CD4-positive, alpha-beta memory T cell (primary cell): ENCODE measurements at places on chromosomes 5 and 9. TPM values are rescaled to one million over a fixed set of nuclear protein-coding genes. Genes with fewer than 3 reads are reported as not detected.

The HMCN2 gene
- not detected for total RNA-seq

The FOXD4 gene
- total RNA-seq, result 0.30 TPM

The ZNF366 gene
- 0.29 TPM for total RNA-seq

The PDCD1LG2 gene
- total RNA-seq, result 0.90 TPM

The DOCK8 gene
- 307 TPM for total RNA-seq

DNA sequence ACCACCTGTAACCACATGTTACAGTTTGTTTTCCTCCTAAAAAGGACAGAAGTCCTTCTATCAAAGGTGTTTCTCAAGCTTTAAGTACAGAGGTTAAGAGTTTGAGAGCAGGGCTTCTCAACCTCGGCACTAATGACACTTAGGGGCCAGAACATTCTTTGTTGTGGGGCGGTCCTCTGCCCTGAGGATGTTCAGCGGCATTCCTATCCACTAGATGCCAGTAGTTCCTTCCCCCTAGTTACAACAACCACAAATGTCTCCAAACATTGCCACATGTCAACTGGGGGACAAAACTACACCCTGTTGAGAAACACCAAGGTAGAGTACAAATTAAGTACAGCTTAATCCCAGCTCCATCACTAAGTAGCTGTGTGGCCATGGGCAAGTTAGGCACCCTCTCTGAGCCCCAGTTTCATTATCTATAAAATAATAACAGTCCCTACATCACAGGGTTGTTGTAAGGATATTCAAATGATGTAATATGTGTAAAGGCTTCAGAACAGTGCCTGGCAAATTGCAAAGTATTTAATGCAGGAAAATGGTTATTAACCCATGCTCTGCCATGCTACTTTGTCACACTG lies 44.6 kb downstream of the PIP5K1B start:
- no peak for DNase-seq

- DNase-seq, result no peak
Measured at GRCh38 chr5:142819825-142820224, 49.6 kb downstream of the ARHGAP26 start.

GRCh38 chr9:92723299-92723625 lies 41.4 kb downstream of the BICD2 start:
- DNase-seq, result no peak

DNA sequence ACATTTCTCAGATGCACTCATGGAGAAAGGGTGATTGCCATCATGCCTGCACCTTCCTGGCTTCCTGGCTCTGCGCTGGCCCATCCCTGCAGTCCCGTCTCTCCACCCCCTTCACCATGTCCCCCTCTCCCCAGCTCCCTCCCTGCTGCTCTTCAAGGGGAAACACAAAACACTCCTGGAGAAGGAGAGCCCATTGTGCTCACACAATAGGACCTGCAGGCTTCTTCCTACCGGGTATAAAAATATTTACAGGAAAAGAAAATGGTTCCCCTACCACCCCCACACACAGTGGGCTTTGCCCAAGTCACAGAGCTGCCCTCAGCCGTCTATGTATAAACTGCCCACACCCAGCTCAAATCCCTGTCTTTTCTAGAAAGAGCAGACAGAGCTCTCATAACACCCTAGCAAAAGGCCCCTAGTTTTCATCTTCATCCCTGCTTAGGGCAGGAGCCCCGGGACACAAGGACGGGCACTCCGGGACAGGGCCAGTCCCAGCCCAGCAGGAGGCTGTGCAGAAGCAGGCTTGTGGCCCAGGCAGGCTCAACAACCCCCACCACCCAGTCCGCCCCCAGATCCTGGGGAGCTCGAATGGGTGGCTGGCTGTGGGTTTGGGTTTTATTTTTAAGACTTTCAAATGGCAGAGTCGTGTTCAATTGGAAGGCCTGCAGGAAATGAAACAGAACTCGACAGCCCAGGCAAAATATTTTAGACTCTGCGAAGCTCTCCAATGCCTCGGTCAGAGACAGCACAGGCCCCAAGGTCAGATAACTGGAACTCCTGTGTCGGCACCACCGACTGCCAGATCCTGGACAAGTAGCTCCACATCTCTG lies 77.3 kb downstream of the LRSAM1 start:
- no peak for DNase-seq

DNA sequence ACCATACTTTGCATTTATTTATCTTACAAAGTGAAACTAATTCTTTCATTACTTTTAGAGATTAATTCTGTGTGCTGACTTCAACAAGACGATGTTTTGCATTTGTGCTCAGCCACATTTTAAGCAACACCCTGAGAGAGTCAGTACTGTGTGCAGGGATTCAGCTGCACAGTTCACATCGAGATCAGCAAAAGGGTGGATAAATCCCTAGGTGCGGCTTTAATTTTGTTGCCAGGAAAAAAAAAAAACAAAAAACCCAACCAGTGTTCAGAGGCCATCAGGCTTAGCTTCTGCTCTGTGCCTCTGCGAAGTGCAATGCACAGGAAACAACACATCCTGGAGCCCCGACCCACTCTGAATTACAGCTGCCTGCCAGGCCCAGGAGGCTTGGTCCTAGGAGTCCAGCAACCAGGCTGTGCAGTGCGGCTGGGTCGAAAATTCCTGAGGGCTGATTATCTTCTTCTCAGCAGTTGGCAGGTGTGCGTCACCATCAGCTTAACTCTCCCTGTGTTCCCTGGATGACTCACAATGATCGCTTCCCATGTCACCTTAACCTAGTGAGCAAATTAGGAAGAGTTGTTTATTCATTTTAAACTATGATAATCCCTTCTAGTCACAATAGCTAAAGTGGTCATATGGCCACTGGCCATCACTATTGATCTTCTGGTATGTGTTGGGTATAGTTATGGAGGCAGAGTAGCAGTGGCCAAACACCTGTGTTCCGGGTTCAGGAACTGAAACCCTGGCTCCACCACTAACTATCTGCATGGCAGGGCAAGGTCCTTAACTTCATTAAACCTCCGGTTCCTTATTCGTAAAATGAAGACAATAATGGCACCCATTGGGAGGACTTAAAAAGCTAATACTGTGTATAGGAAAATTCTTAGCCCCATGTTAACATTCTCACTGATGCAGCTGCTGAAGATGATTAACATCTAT lies 31.2 kb upstream of the NDUFB6 start:
- no peak for DNase-seq

DNA sequence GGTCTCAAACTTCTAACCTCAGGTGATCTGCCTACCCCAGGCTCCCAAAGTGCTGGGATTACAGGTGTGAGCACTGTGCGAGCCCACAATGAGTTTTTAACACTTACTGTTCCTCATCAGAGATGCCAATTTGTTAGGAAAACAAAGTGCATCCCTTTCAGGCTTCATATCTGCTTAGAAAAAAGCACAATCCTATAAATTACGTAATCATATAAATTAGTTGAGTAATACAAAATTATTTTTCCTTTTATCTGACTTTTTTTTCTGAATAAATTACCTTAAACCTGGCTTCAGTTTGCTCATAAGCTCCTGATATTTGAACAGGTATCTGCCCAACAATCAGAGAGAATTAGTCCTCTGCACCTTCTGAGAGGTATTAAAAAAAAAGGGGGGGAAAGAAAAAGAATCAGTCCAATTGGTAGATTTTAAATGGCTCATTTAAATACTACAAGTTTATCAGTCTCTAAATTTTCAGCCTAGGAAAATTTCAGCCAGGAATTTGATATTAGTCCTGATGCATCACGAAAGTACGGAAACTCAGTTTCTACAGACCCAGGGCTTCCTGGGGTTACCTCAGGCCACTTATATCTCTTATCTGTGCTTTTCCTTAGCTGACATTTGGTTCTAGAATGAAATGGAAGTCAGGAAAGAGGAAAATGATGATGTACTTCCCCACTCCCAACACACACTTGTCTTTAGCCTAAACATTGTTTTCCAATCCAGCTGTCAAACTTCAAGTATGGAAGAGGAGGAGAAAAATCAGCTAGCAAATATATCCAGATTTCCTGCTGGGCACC lies 26.8 kb downstream of the ITGA1 start:
- DNase-seq, result no peak

GRCh38 chr5:81754621-81755020 lies 3.7 kb upstream of the SSBP2 start:
- DNase-seq, result no peak

DNA sequence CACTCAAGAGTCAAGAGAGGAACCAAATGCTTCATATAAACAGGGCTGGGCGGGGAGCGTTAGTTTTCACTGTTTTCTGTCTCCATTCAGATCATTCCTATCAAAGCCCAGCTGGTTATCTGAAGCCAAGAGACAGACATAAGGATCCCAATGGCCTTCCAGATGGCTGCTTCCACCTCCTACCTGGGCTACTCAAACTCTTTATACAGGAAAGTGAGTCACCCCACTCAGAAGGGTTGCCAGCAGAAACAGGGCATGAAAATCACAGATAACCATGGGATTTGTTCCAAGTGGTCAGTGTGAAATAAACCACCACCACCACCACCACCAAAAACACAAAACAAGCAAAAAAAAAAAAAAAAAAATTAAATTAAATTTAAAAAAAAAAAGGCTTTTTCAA lies 5.5 kb downstream of the PRSS3 start:
- DNase-seq, result no peak

DNA sequence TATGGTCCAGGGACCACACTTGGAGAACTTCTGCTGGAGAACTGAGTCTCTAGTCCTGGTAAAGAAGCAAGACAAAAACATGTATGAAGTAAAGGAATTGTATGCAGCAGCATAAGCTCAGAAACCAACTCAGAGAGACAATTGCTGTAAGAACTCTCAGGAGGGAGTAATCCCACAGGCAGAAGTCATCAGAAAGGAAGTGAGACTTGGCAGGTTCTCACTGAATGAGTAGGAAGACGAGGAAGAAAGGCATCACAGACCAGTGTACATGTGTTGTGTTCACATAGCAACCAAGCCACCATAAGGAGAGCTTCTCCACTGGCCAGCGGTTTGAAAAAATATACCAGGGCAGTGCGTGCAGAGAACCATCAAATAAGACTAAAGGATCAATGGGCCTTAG lies 57.9 kb upstream of the FST start:
- no peak for DNase-seq

DNA sequence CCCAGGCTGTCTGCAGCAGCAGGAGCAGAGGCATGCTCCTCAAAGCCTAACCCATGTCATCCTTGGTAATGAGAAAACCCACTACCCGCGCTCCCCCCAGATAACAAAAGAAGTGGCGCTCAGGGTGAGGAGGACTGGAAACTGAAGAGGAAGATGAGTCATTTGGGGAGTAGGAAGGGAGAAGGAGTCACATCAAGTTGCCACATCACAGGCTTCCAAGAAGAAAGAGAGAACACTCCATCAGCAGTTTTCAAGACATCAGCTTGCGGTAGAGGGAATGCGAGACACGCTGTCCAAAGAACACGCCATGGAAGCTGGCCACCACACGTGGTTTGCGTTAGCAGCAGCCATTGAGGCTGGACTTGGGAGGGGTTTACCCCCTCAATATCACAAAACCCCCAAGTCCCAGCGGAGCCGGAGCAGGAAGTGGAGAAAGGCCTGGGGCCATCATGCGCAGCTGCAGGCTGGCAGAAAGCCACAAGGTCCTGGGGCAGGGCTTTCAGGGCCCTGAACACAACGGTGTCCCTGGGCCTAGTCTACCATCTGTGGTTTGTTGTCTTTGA lies 41.5 kb downstream of the SH3PXD2B start:
- DNase-seq, result no peak

DNA sequence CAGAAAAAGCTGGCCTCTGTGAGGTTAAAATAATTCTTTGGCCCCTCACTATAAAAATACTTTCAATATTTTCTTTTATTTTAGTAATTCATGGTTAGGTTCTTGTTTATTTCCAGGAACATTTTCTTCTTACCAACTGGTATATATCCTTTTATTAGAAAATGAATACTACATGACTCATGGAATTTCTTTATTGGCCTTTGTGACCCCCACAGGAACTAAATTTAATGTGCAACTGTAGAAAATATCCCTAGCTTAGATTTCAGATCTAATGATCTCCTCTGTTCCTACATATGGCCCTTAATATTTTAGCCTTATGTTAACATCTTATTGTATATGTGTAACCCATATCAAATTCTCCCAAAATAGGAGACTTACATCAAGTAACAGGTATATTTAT lies 429.9 kb downstream of the NR2F1-AS1 start:
- no peak for DNase-seq

GRCh38 chr5:95850391-95850894 lies 27.9 kb upstream of the GLRX start:
- DNase-seq, result no peak

- no peak for DNase-seq
Measured at GRCh38 chr5:155750571-155750970, 576.4 kb upstream of the SGCD start.
